ENCODE measurements at places on chromosomes 6 and 20. TPM values are rescaled to one million over a fixed set of nuclear protein-coding genes. Genes with fewer than 3 reads are reported as not detected.

The RBBP8NL gene
- 0.10 TPM for total RNA-seq

DNA sequence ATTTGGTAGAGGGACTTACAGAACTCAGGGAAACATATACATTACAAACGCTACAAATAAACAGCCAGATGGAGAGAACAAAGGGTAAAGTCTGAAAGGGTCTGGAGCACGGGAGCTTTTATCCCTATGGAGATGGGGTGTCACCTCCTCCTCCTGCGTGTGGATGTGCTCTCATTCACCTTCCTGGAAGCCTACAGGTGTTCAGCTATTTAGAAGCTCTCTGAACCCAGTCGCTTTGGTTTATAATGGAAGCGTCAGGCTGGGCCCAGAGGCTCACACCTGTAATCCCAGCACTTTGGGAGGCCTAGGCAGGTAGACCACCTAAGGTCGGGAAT lies 17.7 kb upstream of the ITCH start:
- no peak overlapping the region for H3K27ac ChIP-seq
- no peaks in the 10 kb centered on the region for H3K27me3 ChIP-seq
- H3K4me1 ChIP-seq = peaks cover 7% of the 10 kb centered on the region
- no peaks in the 10 kb centered on the region for H3K36me3 ChIP-seq
- DNase-seq = no peak

DNA sequence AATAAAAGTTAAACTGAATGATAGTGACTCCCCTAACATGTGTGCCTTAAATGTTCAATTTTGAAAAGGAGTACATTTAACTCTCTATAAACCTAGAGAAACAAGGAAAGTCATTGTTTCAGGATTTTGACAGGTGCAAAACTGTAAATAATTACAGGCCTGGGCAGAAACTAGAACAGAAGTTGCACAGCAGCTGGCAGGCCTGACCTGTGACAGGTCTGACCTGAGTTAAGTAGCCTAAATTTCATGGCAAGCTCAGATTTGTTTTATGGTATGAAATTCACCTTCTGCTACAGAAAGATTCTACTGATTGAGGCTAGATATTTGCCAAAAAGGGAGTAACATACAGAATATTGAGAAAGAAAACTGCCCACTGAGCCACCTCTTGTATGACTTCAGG lies 166.1 kb downstream of the CDKAL1 start:
- H3K27ac ChIP-seq = no peak overlapping the region
- peaks cover 5% of the 10 kb centered on the region for H3K4me1 ChIP-seq
- DNase-seq = no peak
- no peak overlapping the region for H3K4me3 ChIP-seq
- no peaks in the 10 kb centered on the region for H3K36me3 ChIP-seq

DNA sequence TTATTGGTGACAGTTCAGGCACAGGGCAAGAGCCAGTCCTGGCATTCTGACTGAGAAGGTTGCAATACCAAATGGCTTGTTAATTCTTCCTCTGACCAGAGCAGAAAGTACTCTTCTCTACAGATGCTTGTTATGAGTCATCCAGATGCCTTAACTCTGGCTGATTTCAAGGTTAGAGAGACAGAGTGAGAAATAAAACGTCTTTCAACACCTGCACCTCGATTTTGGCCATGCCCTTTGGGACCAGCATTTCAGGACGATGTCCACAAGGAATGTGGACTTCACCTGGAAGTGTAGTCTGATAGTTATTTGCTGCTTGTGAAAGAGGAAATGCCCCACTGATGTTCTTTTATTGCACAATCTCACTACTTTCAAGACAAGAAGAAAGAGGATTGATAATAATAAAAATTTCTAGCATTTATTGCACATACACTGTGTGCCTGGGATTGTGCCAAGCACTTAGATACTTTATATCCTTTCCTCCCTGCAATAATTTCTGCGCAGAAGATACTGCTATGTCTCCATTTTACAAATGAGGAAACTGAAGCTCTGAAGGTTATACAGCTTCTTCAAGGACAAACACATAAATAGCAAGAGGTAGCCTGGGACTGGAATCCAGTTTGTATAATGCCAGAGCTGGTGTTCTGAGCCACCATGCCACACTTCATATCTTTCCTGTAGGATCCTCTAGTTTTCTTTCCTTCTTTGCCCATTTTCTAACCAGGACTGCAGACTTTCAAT lies 33.5 kb upstream of the MCM3 start:
- H3K36me3 ChIP-seq = no peaks in the 10 kb centered on the region
- no peak overlapping the region for H3K4me3 ChIP-seq
- DNase-seq = no peak
- peaks cover 2% of the 10 kb centered on the region for H3K27me3 ChIP-seq

DNA sequence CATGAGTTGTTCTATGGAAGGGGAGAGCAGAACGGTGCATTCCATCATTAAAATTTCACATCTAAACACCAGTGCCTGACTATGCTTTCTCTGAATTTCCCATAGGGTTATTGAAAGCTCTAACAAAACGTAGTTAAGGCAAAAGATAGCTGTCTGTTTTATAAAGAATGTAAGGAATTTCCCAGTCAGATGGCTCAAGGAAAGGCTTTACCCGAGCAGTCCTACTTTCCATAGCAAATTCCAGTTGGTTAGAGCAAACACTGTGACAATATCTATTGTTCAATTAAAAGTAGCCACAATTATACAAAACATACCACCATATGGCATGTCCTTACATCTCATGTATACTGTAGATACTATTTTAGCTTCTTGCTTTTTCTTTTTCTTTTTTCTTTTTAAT lies 1059.5 kb upstream of the FLRT3 start:
- no peak overlapping the region for H3K27ac ChIP-seq
- H3K4me3 ChIP-seq = no peak overlapping the region
- no peaks in the 10 kb centered on the region for H3K4me1 ChIP-seq
- DNase-seq = no peak
- no peaks in the 10 kb centered on the region for H3K27me3 ChIP-seq
- no peaks in the 10 kb centered on the region for H3K36me3 ChIP-seq

DNA sequence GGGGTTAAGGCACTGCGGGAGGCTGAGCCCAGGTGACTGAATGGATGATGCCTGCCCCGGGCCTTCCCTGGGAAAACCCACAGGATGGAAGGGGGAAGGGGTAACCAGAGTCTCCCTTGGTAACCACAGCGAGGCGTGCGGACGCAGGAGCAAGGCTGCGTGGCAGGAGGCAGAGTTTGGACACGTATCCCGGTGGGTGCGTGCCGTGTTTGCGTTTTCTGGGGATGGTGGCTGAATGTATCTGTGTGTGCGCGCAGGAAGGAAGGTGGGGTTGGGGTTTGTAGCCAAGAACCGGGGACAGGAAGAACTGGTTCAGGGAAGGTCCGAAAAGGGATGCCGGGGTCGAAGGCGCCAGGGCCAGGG lies 1.8 kb downstream of the MDGA1 start:
- H3K4me1 ChIP-seq = peaks cover 20% of the 10 kb centered on the region
- H3K27ac ChIP-seq = no peak overlapping the region
- DNase-seq = peak; percentile 29
- peaks cover 23% of the 10 kb centered on the region for H3K27me3 ChIP-seq

DNA sequence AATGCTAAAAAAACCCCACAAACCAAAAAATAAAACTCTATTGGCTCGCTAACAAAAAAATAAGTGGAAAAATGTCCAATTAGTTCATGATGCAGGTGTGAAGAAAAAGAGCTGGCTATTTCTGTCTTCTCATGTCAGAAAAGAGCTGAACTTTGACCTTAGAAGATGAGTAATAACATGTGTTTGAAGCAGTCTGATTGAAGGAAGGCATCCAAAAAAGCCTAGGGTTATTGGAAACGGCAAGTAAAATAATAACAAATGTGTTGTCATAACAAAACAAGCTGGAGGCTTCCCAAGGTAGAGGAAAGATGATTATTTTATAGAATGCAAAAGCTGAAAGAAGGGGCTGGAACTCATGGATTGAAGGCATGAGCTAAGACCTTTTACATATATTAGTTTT lies 94.4 kb upstream of the FAM184A start:
- no peaks in the 10 kb centered on the region for H3K27me3 ChIP-seq
- H3K36me3 ChIP-seq = no peaks in the 10 kb centered on the region
- no peak overlapping the region for H3K4me3 ChIP-seq
- no peak for DNase-seq
- H3K27ac ChIP-seq = peak overlapping the region; percentile 57
- peaks cover 27% of the 10 kb centered on the region for H3K4me1 ChIP-seq

Data from endothelial cell (in vitro differentiated cells).